ENCODE measurements at places on chromosomes 3 and 15.
A peak's percentile ranks its signal among the peaks of the same experiment; 100 is the strongest.

DNA sequence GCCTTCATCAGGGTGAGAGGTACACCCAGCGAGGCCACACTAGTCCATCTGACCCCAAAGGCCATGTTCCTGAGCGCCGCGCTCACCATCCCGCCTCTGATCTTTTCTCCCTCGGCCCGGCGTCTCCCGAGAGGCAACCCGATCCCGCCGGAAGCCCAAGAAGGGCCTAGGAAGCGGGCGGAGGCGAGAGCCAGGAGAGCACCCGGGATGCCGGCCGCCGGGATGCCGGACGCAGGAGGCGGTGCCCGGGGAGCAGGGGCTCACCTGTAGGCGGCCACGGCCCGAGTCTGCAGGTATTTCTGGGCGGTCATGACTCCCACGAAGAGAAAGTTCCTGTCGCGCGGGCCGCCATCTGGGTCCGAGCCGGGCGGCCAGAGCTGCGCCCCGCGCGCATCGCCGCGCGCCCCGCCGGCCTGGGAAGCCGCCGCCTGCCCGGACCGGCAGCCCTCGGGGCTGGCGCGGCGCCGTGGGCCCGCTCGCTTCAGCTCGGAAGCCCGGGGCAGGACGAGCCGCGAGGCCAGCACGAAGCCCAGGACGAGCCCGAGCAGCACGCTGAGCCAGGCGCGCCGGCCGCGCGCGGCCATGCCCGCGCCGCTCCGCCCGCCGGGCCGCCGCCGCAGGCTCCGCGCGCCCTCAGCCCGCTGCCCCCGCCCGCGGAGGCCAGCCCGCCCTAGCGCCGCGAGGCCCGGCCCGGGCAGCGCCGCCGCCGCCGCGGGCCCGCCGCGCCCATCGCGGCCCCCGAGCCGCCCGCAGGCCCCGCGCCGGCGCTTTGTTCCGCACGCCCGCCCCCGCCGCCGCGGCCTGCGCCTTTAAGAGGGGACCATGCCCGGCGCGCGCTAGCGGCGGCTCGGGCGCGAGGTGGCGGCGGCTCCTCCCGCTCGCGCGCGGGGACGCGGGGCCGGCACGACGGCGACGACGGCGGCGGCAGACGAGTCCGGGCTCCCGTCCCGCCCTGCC, 697 bp downstream of the CHSY1 start:
- DNase-seq, result peak; percentile 45

GRCh38 chr15:60301024-60301423, 96.8 kb downstream of the ANXA2 start:
- DNase-seq, result no peak

DNA sequence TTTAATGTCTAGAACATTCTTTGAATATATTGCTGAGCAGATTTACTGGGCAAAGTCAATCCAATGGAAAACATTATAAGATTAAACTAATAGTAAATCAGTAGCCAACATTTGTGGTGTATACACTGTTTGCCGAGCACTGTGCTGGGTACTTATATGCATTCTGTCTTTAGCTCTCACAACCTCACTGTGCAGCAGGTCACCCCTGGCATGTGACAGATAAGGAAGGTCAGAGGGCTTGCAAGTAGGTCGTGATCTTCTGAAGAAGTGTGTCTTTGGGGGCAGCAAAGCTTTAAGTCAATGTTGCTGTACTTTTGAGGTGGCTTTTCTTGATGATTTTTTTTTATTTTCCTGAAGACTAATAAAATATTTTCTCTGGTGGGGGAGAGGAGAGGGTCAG, 62.2 kb downstream of the TCAIM start:
- no peak for DNase-seq

DNA sequence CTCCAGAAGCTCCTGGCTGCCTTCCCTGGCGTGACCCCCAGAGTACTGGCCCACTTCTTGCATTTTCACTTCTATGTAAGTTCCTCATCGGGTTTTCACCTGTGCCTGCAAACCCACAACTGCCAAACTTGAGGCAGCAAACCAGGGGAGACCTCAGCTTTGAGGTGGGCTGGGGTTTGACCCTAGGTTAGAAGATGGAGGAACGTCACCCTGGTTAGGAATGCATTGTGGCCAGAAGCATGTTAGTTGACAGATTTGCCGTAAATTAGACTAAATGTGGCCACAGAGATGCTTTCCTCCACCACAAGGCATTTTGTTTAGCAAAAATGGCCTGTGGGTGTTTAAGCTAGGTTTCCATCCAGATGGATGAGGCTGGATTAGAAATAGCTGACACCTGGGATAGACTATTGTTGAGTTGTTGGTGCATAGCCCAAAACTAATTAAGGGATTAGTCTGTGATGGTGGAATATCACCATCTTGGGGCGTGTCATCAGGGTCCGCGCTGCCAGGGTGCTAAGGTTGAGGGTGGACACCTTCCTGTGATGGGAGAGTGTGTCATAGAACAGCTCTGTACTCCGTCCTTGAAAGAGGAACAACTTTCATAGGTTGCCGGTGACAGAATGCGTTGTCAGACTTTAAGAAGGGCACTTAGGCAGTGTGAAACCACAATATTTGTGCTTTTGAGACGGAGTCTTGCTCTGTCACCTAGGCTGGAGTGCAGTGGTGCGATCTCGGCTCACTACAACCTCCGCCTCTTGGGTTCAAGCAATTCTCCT, 3.6 kb downstream of the NISCH start:
- DNase-seq, result no peak

DNA sequence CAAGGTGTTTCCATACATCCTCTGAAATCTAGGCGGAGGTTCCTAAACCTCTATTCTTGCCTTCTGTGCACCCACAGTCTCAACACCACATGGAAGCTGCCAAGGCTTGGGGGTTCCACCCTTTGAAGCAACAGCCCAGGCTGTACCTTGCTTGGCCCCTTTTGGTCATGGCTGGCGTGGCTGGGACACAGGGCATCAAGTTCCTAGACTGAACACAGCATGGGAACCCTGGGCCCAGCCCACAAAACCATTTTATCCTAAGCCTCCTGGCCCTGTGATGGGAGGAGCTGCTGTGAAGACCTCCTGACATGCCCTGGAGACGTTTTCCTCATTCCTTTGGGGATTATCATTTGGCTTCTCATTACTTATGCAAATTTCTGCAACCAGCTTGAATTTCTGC, 739.0 kb upstream of the NECTIN3 start:
- no peak for DNase-seq

- no peak for DNase-seq
These were observed 64.2 kb downstream of the LIPC start for GRCh38 chr15:58495891-58496408.

- no peak for DNase-seq
These were observed 138.9 kb downstream of the ZIC4 start for GRCh38 chr3:147267434-147267833.
